CD8-positive, alpha-beta T cell (primary cell): ENCODE measurements at places on chromosomes 3 and 15.

DNA sequence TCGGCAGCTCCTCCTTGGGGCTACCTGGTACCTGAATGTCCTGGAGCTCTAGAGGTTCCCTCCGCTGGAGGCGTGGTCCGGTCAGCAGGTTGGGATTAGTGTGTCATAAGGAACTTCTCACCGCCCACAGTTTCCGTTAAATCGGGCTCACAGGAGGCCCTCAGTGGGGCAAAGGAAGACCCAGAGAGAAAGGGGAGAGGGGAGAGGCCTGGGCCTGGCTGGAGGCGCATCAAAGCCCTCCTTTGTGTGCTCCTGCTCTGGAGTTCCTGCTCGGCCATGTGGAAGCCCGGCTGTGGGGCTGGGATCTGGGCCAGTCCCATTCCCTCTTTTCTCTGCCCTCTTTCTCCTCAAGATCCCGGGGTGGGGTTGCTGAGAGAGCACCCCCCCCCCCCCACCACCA lies at the start of gene RLBP1:
TSS of gene RLBP1 (minus strand) at position 37 of the 400 bp plus-strand sequence. CDS start 2,604 bp downstream, outside the sequence.
- no peak for DNase-seq

- no peak for DNase-seq
Measured at GRCh38 chr3:5618170-5618569, 430.7 kb downstream of the EDEM1 start.

- no peak for DNase-seq
Measured at GRCh38 chr3:4413467-4413866, 53.6 kb downstream of the SUMF1 start.

- DNase-seq, result no peak
Measured at GRCh38 chr15:35671981-35672380, 126.0 kb upstream of the DPH6 start.

- DNase-seq, result no peak
Measured at GRCh38 chr3:14143271-14144225, 18.7 kb downstream of the TMEM43 start.

- no peak for DNase-seq
Measured at GRCh38 chr15:58393241-58393662, 38.5 kb upstream of the LIPC start.

GRCh38 chr3:43036621-43037423 lies 57.7 kb downstream of the GASK1A start:
- peak; percentile 32 for DNase-seq

GRCh38 chr3:67998281-67998680 lies 343.9 kb upstream of the SUCLG2 start:
- DNase-seq, result no peak

- no peak for DNase-seq
Measured at GRCh38 chr15:29891096-29891457, 68.8 kb upstream of the TJP1 start.

- DNase-seq, result no peak
Measured at GRCh38 chr3:147521646-147522045, 112.5 kb downstream of the ZIC1 start.

GRCh38 chr15:55357774-55358173 lies 38.8 kb downstream of the PIGB start:
- no peak for DNase-seq

- no peak for DNase-seq
Measured at GRCh38 chr3:77577264-77577663, 537.4 kb downstream of the ROBO2 start.

GRCh38 chr3:107756649-107757048 lies 233.9 kb downstream of the BBX start:
- no peak for DNase-seq

- no peak for DNase-seq
Measured at GRCh38 chr15:31328969-31329639, 2.5 kb downstream of the KLF13 start.
